ENCODE measurements at places on chromosomes 4 and X. TPM values are rescaled to one million over a fixed set of nuclear protein-coding genes. Genes with fewer than 3 reads are reported as not detected.

Gene SSX2
- total RNA-seq: not detected

Gene PRDM5
- total RNA-seq: 36.2 TPM

DNA sequence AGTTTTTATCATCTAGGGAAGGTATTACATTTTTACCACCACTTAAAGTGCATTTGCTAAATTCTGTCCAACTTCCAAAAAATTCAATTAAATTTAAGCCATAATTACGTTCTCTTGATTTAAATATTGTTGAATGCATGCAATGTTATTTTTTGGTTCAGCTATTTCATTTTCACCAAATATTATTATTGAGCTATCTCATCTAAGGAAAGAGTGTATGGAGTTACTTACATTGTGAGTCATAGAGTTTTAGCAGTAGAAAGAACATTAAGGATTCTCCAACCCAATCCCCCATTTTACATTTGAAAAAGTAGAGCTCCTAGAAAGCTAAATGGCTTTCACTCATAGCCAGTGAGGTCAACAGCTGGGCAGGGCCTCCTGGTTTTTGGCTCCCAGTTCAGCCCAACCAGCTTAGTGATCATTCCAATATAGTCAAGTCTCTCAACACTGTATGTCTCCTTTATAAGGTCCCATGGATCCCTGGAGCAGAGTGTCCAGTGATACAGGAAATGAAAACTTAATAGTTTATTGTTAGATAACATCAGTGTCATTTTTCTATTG, 60.5 kb downstream of the NDNF start:
- no peak for DNase-seq
- H3K27me3 ChIP-seq: no peaks in the 10 kb centered on the region
- H3K4me3 ChIP-seq: no peak overlapping the region
- H3K36me3 ChIP-seq: no peaks in the 10 kb centered on the region
- no peak overlapping the region for H3K27ac ChIP-seq

- no peaks in the 10 kb centered on the region for H3K36me3 ChIP-seq
- H3K27me3 ChIP-seq: no peaks in the 10 kb centered on the region
- no peak overlapping the region for H3K27ac ChIP-seq
- no peak for DNase-seq
- peaks cover 4% of the 10 kb centered on the region for H3K4me1 ChIP-seq
- H3K4me3 ChIP-seq: no peak overlapping the region
Observed at GRCh38 chr4:2757426-2757825, 1.3 kb upstream of the TNIP2 start.

DNA sequence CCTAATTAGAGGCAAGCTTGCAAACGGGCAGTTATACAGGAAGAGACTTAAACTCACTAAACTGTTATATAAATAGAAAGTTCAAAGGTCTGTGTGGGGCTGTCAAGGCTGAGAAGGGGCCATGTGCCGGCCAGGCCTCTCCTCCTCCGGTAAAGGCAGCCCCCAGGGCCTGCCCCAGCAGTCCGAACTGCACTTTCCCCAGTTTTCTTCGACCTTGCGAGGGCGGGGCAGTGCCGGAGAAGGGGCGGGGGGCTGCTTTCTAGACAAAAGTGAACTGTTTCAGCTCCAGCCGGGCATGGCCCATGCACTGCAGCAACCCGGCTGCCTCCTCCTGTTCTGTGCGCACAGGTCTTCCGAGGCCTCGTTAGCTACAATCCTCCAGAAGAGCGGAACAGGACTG, 4.1 kb downstream of the AFF2 start:
- H3K4me3 ChIP-seq: peak overlapping the region; percentile 17
- peaks cover 23% of the 10 kb centered on the region for H3K4me1 ChIP-seq
- H3K36me3 ChIP-seq: no peaks in the 10 kb centered on the region
- DNase-seq: peak; percentile 61
- H3K27me3 ChIP-seq: peaks cover 7% of the 10 kb centered on the region

DNA sequence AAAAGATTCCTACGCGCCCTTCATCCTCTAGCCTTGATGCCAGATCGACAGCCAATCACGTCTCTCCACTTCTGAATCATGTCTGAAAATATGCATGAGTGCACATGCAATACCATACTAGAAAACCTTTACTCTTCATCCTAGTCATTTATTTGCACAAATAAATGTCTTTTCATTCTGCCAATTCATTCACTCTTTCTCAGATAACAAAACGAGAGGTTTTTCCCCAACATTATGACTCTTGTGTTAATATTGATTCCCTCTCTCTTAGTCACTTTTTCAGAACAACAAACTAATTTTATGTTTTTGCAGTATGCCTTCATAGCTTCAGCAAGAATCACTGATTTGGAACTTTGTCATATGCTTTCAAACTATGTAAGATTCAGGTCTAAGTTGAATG, 549.4 kb upstream of the GALNT7 start:
- H3K36me3 ChIP-seq: no peaks in the 10 kb centered on the region
- no peak overlapping the region for H3K4me3 ChIP-seq
- no peak for DNase-seq

DNA sequence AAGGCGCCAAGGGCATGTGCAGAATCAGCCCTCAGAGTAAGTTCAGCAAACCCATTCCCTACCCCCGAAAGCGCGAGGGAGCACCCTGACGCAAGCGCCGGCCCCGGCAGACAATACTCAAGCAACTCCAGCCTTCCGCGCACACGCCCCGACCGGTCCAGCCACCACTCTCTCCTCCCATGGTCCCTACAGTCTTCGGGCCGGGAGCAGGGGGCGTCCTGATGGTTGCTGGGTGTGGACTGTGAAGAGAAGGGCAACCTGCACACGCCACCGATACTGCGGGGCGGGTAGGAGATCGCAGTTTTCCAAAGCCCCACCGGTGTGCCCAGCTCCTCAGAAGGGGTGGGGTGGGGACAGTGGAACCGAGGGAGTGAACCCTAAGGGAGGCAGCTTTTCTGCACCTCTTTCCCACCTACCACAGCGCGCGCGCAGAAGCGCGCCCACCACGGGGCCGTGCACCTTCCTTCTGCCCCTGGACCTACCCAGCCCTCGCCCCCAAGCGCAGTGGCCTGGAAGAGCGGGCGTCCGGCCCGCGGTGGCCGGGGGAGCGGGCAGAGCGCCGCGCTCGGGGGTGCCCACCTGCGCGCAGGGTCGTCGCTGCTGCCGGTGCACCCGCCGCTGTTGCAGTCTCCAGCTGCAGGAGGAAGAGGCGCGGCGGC, 650.2 kb upstream of the DIPK2B start:
- peaks cover 28% of the 10 kb centered on the region for H3K4me1 ChIP-seq
- peaks cover 7% of the 10 kb centered on the region for H3K36me3 ChIP-seq
- no peaks in the 10 kb centered on the region for H3K27me3 ChIP-seq

DNA sequence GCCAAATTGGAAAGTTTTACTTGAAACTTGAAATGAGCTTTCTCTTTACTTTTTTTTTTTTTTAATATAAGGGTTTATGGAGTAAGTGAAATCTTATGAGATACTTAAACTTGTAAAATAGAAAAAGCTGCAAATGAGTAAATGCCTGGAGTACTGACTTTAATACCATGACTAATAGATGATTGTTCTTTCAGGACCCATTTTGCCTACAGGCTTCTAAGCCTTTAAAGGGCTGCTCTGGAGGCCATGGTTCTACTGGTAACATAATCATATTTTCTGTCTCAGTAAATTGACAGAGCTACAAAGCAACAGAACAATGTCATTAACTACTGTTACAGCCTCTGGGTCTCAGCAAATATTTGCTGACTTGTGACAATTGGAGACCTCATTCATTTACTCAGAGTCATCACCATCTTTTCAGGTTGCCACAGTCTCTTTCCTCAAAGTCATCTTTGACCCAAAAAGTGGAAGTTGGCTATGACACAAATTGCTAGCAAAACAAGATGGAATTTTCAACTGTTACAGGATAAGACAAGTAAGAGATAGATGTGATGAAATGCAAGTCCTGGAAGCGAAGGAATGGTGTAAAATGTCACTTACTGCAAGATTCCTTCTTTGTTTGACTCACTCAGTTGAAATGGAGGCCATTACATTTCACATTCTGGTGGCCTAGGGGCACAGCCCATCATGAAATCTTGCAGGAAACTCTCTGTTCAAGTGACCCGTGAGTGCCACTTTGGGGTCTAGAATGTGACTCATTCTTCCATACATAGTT, 132.7 kb downstream of the BTC start:
- no peak overlapping the region for H3K27ac ChIP-seq
- no peak overlapping the region for H3K4me3 ChIP-seq
- DNase-seq: no peak
- peaks cover 13% of the 10 kb centered on the region for H3K4me1 ChIP-seq
- no peaks in the 10 kb centered on the region for H3K27me3 ChIP-seq

All from neural progenitor cell (in vitro differentiated cells).